Foreskin fibroblast (primary cell): ENCODE measurements at places on chromosomes 3 and 15.

DNA sequence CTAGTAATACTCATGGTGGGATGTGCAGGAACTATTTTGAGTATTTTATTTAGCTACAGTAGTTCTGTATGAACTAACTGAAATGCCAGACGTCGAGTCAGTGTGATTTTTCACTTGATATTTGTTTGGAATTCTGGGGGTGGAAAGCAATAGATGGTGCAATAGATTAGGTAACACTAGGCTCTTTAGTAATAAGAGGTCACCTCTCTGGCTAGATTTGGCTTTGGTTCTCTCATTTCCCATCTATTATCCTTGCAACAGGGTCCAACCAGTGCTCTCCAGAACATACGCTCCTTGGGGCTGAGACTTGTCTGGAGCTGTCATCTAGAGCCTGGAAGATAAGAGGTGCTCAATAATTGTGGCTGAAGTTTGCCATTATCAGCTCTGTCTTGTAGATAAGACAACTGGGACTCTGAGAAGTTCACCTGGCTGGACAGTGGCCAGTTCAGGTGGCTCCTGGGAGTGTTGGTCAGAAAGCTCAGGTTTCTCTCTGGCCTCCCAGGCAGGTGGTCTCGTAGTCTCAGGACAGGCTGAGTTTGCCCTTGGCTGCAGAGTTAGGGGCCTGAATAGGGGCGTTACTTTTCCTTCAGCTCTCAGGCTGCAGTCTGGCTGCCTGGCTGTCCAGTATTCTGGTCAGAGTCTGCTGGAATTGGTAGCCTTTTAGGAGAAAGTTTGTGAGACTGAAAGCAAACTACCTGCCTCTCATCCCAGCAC, 277.5 kb upstream of the RGMA start:
- DNase-seq: no peak

DNA sequence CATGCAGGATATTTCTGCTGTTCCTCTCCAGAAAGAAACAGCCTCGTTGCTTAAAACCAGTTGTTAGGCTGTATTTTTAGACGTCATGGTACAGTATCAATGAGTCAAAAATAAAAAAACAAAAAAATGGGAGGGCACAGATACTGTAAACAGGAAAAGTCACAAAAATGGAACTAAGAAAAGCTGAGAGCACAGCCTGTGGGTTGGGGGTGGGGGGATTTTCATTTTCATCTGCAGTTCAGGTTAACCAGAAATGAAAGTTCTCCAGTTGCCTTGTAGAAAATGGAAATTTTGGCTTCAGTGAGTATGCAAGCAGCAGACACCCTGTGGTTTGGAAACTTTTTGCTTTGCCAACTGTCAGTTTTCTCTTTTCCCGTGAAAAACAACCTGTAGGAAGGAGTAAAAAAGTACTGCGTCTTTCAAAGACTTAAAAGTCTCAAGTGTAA, 59.0 kb downstream of the FRMD4B start:
- DNase-seq: no peak

DNA sequence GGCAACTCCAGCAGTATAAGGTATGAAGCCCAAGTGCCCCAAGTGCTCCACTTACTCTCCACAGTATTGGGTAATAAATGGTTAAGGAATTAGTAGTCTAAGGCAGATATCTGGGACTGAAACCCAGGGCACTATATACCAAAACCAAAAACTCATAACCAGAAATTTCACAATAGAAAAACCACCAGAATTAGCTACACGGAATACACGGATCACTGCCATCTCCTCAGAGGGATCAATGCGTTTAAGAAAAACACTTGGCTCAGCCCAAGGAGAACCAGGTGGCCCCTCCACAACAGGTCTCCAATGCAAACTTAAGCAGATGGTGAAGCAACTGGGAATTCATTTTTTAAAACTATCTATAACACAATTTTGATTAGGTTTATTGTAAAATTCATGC, 83.6 kb downstream of the FAIM start:
- DNase-seq: no peak

GRCh38 chr3:52068055-52068571, 11.7 kb upstream of the DUSP7 start:
- DNase-seq: peak; percentile 68

DNA sequence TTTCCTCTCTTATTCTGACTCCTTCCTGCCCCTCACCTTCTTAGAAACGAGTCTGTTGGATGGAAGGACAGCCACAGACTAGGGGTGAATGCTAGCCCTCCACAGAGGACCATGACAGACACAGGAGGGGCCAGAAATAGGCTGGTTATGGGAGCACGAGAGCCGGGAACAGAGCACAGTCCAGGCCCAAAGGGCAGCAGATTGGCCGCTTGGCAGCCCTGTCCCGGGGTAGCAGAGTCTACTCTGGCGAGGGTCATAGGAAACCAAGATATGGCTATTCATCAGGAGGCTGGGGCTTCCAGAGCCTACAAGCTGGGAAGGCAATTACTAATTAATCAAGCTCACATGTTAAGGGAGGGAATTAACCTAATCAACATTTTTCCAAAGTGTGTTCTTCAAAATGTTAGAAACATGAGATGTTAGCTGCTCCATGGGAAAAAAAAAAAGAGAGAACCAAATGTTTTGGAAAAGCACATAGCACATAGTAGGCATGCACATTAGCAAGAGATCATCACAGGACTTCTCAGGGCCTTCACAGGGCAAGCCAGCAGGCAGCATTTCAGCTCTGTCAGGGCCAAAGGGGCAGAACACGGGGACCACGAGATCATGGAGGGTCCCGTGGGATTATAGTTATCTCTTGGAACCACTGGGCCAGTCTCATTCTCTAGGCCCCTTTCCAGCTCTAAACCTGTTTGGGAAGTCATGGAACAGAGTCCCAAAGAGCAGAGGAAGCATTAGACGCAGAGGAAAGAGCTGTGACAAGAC, 13.3 kb downstream of the SEMA3G start:
- DNase-seq: no peak

DNA sequence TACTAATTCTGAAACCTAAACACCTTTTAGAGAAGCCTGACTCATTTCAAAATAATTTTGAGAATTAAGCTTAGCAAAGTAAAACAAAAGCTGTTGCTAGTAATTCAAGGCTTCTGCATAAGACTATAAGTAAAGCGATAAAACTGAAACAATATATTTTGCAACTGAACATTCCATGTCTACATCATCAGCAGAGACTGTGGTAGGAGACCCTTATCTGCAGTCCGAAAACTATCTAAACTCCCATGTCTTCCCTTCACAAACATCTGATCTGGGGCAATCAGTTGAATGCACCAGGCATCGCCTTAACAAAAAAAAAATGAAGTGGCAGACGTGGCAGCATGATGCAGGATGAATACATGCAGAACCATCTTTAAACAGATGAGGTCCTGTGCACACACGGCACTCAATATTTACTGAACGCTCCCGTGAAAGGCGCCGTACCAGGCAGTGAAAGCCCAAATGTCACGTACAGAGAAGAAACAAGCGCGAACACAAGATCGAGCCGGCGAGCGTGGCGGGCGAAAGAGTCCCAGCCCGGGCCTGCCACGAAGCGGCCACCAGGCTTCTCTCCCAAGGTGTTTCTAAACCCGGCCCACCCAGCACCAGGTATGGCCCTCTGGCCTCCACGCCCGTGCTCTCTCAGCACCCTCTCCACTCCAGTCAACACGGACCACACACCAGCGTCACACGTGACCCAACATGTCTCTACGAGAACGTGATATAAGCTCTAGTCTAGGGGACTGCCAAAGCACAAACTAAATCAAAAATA, 63.0 kb downstream of the CHSY1 start:
- peak; percentile 48 for DNase-seq

- no peak for DNase-seq
These were observed 272.8 kb downstream of the BBX start for GRCh38 chr3:107795514-107796094.

GRCh38 chr3:180329187-180329586, 272.8 kb upstream of the TTC14 start:
- no peak for DNase-seq

GRCh38 chr3:133835961-133836360, 30.3 kb downstream of the SRPRB start:
- DNase-seq: no peak

DNA sequence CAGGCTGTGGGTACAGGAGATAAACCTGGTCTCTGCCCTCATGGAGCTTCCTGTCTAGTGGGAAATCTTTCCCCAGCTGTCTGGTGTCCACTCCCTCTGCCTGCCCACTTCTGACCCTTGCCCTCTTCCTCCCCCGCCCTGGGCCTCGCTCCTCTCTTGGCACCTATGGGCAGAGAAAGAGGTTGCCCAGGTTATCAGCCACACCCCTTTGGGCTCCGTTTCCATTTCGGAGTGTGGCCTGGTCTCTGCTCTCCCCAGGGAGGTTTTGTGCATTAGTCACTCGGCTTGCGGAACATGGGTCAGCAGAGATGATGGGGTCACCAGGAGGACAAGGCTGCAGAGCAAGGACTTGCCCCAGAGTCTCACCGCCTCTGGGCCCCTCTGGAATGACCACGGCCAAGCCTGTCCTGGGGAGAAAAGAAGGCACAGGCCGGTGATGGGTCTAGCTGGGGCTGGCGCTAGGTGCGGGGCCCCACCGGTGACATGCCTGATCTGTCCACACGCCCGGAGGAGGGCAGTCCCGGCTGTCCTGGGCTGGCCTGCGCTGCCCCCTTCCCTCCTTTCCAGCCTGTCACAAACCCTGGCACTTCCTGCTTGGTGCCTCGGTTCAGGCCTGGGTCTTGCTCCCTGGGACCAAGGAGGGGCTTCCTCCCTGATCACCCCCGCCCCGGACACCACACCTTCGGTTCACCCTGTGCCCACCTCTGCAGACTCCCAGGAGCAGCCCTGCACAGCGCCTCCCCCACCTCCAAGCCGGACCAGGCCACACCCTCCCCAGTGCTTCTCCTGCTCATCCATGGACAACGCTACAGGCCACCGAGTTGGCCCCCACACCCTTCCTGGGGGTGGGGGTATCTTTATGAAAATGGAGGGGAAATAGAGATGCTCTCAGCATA, 35.6 kb upstream of the MUC4 start:
- DNase-seq: peak; percentile 47

- peak; percentile 75 for DNase-seq
These were observed 272.6 kb downstream of the EPHA3 start for GRCh38 chr3:89380016-89380415.

DNA sequence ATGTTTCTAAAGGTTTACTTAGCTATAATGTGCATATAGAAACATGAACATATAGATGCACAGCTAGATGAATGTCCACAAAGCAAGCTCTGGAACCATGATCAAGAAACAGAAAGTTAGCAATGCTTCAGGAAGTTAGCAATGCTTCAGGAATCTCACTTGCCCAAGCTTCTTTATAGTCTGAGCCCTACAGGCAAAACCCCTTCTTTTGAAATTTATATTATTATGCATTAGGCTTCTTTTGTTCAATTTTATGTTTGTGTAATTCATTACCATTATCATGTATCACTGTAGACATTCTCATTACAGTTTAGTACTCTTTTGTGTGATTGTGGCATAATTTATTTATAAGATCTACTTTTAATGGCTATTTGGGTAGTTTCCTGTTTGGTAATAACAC, 286.4 kb upstream of the BCHE start:
- no peak for DNase-seq

- DNase-seq: peak; percentile 51
These were observed 2.0 kb downstream of the FOXP1 start for GRCh38 chr3:71581457-71582035.

- peak; percentile 25 for DNase-seq
These were observed 141.8 kb downstream of the ALDH1A2 start for GRCh38 chr15:57923750-57924149.

- no peak for DNase-seq
These were observed 50.2 kb upstream of the VGLL3 start for GRCh38 chr3:87041191-87041590.

- DNase-seq: peak; percentile 79
These were observed 8.9 kb upstream of the ADAMTS17 start for GRCh38 chr15:100350434-100351226.

DNA sequence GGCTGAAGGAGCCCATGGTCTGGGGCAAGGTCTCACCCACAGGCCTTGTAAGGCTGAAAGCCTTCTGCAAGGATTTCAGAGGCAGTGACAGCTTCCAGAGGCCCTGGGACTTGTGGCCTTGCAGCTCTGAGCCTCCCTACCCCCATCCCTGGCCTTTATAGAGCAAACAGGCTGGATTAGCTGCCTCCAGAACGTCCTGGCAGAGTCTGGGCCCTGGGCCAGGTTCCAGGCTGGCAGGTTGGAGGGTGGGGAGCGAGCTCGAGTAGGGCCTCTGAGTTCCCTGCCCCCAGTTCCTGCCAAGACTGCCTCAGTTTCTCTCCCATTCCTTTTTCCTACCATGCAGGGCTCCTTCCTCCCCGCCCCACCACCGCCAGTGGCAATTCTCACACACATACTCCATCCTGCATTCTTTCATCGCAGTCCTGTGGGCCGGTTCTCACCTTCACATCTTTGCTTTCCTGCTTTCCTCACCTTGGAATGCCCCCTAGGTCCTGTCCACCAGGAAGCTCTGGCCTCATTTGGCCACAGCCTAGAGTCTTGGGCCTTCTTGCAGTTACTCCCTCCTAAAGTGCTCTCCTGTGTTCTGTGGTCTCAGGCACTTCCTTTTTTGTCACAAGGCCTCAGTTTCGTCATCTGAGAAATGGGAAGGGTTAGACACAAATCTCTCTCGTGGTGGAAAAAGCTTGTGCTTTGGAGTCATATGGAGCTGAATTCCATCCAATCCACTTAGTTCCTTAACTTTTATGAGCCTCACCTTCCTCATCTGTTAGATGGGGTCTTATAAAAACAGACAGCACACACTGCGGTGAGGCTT, 2.7 kb downstream of the LMAN1L start:
- DNase-seq: no peak

GRCh38 chr3:178514401-178514800, 21.8 kb upstream of the KCNMB2 start:
- DNase-seq: no peak

GRCh38 chr3:14340960-14341708, 61.3 kb upstream of the SLC6A6 start:
- no peak for DNase-seq
